ENCODE measurements at places on chromosomes 5 and 9. TPM values are rescaled to one million over a fixed set of nuclear protein-coding genes. Genes with fewer than 3 reads are reported as not detected.

- peaks cover 14% of the 10 kb centered on the region for H3K27me3 ChIP-seq
- no peaks in the 10 kb centered on the region for H3K36me3 ChIP-seq
- peaks cover 2% of the 10 kb centered on the region for H3K4me1 ChIP-seq
- DNase-seq = no peak
Observed at GRCh38 chr5:96256795-96257470, 176.1 kb downstream of the PCSK1 start.

BAAT gene
- total RNA-seq = not detected

DNA sequence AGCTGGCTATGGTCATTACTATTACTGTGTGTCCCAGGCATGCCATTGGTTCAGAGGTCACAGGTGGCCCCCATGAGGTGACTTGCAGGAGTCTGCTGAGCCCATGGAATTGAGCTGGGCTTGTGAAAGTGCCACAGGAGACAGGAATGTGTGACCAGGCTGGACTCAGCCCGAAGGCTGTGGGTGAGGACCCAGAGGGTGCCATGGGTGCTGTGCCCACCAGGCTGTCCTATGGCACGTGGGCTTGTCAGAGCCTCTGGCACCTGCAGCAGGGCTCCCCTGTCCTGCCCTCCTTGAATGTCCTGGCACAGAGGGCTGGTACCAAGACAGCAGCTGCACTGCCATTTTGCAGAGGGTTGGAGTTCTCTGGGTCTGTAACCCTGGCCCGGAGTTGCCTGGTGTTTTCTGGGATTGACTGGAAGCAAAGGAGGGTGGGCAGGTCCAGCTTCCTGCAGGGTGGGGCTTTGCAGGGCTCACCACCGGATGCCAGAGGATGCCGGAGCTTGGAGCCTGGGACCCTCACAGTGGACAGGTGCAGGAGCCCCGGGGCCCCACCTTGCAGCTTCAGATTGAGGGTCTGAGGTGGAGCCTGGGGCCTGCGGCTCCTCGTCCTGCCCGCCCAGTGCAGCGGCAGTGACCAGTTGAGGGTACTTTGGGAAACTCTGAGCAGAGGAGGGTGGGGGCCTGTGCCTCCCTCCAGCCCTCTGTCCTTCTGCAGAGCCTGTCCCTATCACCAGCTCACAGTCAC is 14.2 kb downstream of the COL5A1 start:
- H3K36me3 ChIP-seq = no peaks in the 10 kb centered on the region
- H3K4me3 ChIP-seq = no peak overlapping the region
- H3K4me1 ChIP-seq = no peaks in the 10 kb centered on the region
- no peak for DNase-seq

DNA sequence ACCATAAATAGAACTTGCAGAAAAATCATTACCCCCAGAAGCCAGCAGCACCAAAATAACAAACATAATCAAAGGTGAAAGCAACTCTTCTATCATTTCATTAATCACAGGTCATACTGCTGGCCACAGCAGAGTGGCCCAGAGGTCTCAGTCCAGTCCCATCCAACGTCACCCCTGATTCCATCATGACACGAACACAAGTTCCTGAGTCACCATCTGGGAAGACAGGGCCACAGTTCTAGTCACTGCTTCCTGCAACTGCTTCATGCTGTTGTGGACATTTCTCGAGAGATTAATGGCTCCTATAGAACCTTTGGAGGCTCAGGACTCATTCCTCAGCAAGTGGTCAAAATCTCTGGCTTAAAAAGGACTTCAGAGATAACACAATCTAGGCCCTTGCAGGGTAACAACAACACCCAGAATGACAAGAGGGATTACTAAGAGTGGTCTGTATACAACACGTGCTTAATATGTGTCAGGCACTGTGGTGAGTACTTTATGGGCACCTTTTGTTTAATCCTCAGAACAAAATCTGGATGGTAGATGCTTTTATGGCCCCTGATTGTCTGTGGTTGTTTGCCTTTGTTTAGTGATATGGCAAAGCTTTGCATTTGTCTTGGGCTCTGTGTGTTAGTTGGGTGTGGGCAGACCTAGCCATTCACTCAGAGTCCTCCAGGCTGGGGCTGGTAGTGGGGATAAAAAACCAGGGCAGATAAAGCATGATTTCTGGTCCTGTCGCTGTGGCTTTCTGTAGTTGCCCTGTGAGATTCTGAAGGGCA is 184.3 kb downstream of the DAB2IP start:
- no peak overlapping the region for H3K4me3 ChIP-seq
- H3K36me3 ChIP-seq = no peaks in the 10 kb centered on the region
- H3K4me1 ChIP-seq = no peaks in the 10 kb centered on the region
- no peak overlapping the region for H3K27ac ChIP-seq
